ENCODE measurements at places on chromosomes 1 and 21.

DNA sequence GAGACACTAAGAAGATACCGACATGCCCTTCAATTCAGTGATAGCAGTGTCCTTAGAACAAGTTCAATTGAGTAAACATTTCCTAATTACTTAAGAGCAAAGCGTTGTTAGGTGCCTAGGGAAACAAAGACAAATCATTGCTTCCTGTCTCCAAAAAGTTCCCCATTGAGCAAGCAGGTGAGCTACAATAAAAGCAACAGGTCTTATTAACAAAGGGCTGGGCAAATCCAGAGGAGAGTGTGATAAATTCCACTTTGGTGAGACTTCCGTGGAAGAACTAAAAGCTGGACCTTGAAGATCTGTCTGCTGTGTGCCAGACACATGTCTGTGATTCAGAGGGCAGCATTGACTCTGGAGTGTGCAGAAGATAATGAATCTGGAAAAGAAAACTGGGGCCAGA lies 1.9 kb upstream of the TUT4 start:
- DNase-seq, result no peak

DNA sequence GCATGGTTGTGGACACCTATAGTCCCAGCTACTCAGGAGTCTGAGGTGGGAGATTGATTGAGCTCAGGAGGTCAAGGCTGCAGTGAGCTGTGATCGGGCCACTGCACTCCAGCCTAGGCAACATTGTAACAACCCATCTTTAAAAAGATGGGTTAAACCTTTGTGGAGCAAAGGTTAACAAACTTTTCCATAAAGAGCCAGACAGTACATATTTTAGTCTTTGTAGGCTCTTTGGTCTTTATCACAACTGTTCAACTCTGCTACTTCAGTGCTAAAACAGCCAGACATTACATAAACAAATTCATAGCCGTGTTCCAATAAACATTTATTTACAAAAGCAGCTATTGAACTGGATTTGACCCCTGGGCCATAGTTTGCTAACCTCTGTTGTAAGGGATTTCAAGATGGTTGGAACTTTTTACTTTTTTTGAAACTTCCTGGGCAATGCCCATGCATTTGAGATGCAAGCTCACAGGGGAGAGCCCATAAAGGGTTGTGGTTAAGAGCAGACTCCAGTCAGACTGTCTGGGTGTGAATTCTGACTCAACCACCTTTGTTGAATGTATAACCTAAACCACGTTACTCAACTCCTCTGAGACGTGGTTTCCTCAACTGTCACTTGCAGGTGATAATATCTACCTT lies 10.8 kb downstream of the INAVA start:
- peak; percentile 22 for DNase-seq

DNA sequence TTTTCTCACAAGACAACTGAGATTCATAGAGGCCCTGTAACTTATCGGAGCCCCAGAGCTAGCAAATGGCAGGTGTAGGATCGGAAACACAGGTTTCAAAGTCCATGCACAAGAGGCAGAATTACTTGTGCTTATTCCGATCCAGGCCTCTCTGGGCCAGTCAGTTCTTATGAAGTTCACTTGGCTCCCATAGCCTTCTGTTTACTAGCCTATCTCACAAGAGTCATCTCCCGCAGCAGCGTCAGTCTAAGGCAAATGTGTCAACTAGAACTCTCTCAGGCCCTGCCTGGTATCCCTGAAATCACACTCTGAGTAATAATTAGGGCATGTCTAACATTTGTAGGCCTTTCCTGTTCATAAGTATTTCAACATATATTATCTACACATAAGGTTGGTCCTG lies 43.3 kb downstream of the PHC2 start:
- no peak for DNase-seq

DNA sequence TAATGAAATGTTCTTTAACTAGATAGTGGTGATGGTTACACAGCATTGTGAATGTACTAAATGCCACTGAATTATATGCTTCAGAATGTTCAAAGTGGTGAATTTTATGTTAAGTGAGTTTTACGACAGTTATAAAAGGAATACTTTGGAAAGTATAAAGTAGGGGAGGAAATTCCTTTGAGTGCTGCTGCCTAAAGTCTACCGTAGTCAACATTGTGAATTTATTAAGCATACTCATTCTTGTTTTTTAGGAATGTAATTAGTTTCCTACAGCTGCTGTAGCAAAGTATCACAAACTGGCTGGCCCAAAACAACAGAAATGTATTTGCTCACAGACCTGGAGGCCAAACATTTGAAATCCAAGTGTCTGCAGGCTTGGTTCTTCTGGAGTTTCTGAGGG lies 73.0 kb downstream of the SWT1 start:
- no peak for DNase-seq

DNA sequence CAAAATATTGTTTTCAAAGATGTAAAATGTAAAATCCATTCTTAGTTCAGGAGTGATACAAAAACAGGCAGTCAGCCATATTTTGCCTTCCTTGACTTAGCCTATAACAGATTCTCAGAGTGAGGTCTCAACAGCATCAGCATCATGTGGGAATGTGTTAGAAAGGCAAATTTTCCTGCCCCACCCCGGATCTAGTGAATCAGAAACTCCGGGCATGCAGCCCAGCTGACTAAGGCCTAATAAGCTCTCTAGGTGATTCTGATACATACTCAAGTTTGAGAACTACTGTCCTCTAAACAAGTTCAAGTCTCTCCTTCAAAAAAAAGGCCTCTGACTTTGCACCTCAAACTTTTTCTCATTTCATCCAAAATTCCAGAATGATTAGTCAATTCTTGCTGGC lies 46.9 kb upstream of the PRRC2C start:
- no peak for DNase-seq

- DNase-seq, result no peak
Observed at GRCh38 chr1:230288641-230289349, 137.3 kb downstream of the PGBD5 start.

GRCh38 chr1:117826540-117827078 lies 102.8 kb downstream of the GDAP2 start:
- DNase-seq, result no peak

- DNase-seq, result no peak
Observed at GRCh38 chr21:40043423-40043822, 176.2 kb downstream of the PCP4 start.

DNA sequence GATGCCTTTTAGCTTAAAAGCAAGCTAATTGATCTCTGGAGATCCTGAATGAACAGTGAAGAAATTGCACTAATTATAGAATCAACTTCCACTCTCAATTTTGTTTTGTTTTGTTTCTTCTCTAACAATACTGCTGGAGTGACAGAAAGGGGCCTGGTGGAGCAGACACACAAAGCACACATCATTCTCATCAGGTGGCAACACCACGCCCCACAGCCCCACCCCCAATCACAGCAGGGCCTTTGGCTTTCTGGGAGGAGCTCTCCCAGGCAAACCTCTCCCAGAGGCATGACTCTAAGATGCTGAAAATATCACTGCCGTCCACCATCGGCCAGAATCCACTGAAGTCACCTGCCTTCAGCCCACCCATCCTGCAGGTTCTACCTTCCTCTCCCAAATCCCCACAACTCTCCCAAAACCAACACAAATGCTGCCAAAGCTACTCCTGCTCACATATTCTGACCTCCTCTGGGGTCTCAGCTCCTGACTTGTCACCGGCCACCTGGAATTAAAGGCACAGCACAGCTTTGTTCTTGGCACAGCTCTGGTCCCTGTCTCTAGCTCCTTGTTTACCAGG lies 120.7 kb downstream of the GRIK3 start:
- no peak for DNase-seq

DNA sequence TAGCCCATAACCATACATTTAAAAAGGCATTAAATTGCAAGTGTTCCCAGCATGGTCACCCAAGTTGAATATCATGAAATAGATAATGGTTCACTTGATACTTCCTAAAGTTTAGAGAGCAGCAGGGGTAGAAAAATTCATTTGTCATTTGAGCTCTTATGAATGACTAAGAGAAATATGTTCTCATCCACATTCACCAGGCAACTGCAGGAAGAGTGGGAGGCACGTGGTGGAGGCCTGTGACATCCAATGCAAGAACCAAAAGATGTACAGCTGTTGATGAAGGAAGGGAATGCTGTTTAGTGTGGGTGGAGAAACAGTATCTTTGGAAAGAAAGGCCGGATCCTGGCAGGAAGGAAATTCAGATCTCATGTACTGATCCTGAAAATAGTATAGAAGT lies 473.1 kb downstream of the ADGRL2 start:
- no peak for DNase-seq

GRCh38 chr1:21559788-21560567 lies 50.8 kb downstream of the ALPL start:
- DNase-seq, result no peak

DNA sequence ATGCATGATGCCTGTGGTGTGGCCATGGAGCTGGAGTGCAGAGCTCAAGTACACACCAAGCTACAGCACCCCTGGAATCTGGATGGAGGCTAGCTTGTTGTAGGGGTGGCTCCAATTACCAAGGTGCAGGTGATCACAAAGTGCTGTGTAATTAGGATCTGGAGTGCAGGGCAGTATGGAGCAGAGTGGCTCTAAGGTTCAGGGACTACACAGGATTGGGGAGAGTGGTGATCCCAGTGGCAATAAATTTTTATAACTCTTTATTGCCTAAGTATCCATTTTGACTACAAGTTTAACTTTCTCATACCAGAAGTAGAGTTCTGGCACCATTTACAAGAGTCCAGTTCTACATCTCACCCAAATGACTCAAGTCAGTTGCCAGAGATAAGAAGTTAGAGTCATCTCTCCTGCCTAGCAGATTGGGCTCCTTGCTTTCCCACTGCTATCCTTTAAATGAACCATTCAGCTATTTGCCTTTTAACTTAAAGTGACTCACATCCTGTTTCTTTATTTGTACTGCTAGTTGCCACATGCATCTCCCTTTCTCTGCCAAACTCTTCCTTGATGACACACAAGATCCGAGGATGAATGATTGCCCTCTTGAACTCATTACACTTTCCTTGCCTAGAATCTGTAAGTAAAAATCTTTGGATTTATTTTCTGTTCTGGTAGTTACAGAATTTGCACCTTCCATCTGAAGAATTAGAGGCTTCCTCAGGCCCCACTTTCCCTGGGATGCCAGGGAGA lies 427.2 kb downstream of the KCNT2 start:
- no peak for DNase-seq

GRCh38 chr1:17643861-17644703 lies 104.6 kb downstream of the ARHGEF10L start:
- no peak for DNase-seq

DNA sequence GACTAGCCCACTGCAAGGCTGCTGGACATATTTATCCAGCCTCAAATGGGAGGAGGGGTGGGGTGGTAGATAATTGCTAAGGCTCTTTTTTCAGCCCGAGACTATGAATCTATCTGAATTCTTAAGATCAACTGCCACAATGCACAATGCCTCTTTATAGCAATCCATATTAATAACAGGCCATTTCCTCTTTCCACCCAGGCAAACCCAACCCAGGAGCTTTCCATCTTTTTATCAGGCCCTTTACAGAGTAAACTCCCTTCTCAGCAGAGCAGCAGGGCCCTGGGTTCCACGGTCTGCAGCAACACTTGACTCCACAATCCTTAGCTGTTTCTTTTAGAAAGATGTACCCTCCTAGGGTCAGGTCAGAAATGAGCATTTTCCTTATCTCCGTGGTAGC lies 806 bp downstream of the DDOST start:
- DNase-seq, result no peak

GRCh38 chr1:162276493-162276892 lies 100.2 kb downstream of the SPATA46 start:
- DNase-seq, result no peak

- DNase-seq, result no peak
Observed at GRCh38 chr1:47913225-47913823, 83.9 kb downstream of the TRABD2B start.

DNA sequence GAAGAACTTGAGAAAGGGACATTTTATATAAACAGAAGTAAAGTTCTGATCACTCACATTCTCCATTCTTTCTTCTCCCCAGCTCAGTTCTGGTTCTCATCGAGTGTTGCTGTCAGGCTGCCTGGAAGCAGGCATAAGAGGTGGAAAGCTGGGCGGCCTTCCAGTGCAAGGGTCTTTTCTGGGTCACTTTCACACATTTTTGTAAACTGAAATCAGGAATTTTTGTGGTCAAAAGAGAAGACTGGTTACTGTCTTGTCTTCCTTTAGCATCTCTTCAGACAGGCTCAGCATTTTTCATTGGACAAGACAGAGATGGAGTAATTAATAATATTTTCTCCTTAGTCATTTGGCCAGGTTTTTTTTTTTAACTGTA lies 93.7 kb downstream of the CTH start:
- no peak for DNase-seq

DNA sequence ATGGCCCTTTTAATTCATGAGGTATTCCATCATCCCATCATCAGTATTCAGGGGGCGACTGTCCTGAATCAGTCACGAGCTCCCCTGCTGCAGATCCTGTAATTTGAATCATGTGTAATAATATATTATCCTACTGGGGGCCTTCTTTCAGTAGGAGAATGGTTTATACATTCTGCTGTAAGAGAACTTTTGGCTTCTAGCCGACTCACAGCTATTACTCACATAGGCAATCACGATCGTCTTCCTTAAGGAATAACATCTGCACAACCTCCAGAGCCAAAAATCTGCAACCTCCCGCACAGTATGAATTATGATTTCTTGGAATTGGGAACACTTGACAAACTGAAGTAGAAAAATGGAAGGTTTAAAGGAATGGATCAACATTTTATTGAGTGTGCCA lies 343.0 kb downstream of the USP25 start:
- DNase-seq, result no peak

- no peak for DNase-seq
Observed at GRCh38 chr1:204828352-204828850, 42.3 kb upstream of the NFASC start.

DNA sequence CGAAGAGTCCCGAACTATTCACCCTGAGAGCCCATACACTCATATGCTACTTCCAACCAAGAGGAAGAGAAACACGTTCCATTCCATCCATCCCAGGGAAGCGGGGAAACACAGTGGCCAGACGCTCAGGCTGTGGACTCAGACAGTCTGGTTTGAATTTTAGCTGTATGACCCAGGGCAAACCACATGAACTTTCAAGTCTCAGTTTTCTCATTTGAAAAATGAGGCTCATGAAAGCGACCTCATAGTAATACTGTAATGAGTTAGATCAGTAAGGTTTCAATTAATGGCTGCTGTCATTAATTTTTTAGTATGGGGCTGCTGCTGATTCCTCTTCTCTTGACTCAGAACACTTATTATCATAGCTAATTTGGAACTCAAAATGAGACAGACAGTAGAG lies 1.5 kb downstream of the FCRL4 start:
- DNase-seq, result no peak

DNA sequence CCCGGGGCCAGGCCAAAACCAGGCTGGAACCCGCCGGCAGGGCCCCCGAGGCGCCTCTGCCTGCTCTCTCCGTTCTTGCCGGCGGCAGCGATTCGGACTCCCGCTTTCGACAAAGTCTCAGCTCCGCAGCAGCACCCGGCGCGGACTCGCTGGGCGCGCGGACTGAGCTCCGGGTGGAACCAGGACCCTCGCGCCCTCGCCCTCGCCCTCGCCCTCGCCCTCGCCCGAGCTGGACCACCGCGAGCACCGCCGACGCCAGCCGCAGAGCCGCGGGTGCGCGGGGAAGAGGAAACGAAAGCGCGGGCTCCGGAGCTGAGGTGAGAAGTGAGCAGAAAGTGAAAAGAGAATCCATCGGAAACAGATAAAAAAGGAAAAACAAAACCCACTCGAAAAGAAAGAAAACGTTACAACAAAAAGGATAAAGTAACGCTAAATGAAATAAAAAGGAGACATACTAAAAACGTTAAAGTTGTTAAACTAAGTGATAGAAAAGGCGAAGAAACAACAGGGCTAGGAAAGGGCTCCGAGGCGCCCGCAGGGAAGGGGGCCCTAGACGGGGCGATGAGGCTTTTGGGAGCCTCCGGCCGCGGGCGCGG lies 64.9 kb downstream of the MEF2D start:
- DNase-seq, result peak; percentile 19

- DNase-seq, result no peak
Observed at GRCh38 chr1:239763850-239764249, 327.8 kb upstream of the FMN2 start.

All from T-helper 9 cell (primary cell).